Spleen (tissue), 13 donors: ENCODE measurements at places on chromosomes 12 and 14. TPM values are rescaled to one million over a fixed set of nuclear protein-coding genes. Genes with fewer than 3 reads are reported as not detected.

- H3K36me3 ChIP-seq, result no peaks in the 10 kb centered on the region
- H3K4me1 ChIP-seq, result no peaks in the 10 kb centered on the region
- DNase-seq, result no peak
- no peaks in the 10 kb centered on the region for H3K27me3 ChIP-seq
- no peak overlapping the region for H3K4me3 ChIP-seq
- H3K27ac ChIP-seq, result no peak overlapping the region
Observed at GRCh38 chr12:127533353-127533752, 733.6 kb upstream of the TMEM132C start.

Gene ZNF891
- 3.2 TPM for total RNA-seq

Gene ANKRD52
- 30.9 TPM for total RNA-seq

- H3K36me3 ChIP-seq, result no peaks in the 10 kb centered on the region
- no peaks in the 10 kb centered on the region for H3K4me1 ChIP-seq
- H3K27ac ChIP-seq, result no peak overlapping the region
- H3K4me3 ChIP-seq, result no peak overlapping the region
- peak; percentile 28 for DNase-seq
- no peaks in the 10 kb centered on the region for H3K27me3 ChIP-seq
Observed at GRCh38 chr12:120751389-120751788, 25.8 kb downstream of the ACADS start.

DNA sequence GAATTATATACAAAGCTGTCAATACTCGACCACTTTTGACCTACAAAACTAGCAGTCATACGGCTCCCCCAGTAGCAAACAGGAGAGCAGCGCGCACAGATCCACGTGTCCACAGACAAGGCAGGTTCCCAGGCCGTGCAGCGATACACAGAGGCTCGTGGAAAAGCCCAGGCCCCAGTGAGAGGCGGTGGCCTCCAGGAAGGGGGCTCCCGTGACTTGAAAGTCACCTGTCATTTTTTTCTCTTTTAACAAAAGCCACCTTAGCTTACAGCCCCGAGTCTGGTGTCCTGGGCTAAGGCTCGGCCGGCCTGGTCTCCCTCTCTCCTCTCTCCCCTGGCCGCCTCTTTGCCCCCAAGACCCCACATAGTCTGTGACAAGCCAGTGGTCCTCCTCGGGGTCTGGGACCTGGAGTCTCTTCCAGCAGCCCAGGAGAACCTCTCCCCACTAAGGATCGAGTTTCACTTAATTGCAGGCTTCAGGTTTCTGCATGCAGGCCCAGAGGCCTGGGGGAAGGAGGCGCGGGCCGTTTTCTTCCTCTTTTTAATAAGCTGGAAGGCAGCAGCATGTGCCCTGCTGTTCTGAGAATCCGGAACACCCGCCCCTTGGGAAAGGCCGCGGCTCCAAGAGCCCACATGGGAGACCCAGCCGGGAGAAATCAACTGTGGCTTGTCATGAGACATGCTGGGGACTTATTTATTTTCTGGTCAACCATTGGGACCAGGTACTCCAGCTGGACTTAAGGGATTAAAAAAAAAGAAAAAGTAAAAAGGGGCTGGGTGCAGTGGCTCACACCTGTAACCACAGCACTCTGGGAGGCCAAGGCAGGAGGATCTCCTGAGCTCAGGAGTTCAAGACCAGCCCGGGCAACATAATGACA, 15.9 kb downstream of the NCOR2 start:
- peak; percentile 92 for DNase-seq
- no peaks in the 10 kb centered on the region for H3K36me3 ChIP-seq
- no peak overlapping the region for H3K4me3 ChIP-seq
- no peaks in the 10 kb centered on the region for H3K27me3 ChIP-seq
- peaks cover 58% of the 10 kb centered on the region for H3K4me1 ChIP-seq
- peak overlapping the region; percentile 33 for H3K27ac ChIP-seq

Gene EID3
- total RNA-seq, result 5.6 TPM

- H3K27me3 ChIP-seq, result no peaks in the 10 kb centered on the region
- no peak overlapping the region for H3K4me3 ChIP-seq
- H3K4me1 ChIP-seq, result peaks cover 18% of the 10 kb centered on the region
Observed at GRCh38 chr12:873954-874353, 75.5 kb downstream of the RAD52 start.
